Stimulated activated CD4-positive, alpha-beta T cell treated with anti-CD3 and anti-CD28 coated beads, Interleukin-1b, Interleukin-23, amount 100 ng/mL, for 1 hour (primary cell): ENCODE measurements at places on chromosomes 5 and 9.

- DNase-seq, result no peak
Measured at GRCh38 chr5:137167187-137167586, 331.9 kb downstream of the SPOCK1 start.

- DNase-seq, result no peak
Measured at GRCh38 chr9:32725066-32725860, 58.1 kb upstream of the TMEM215 start.

DNA sequence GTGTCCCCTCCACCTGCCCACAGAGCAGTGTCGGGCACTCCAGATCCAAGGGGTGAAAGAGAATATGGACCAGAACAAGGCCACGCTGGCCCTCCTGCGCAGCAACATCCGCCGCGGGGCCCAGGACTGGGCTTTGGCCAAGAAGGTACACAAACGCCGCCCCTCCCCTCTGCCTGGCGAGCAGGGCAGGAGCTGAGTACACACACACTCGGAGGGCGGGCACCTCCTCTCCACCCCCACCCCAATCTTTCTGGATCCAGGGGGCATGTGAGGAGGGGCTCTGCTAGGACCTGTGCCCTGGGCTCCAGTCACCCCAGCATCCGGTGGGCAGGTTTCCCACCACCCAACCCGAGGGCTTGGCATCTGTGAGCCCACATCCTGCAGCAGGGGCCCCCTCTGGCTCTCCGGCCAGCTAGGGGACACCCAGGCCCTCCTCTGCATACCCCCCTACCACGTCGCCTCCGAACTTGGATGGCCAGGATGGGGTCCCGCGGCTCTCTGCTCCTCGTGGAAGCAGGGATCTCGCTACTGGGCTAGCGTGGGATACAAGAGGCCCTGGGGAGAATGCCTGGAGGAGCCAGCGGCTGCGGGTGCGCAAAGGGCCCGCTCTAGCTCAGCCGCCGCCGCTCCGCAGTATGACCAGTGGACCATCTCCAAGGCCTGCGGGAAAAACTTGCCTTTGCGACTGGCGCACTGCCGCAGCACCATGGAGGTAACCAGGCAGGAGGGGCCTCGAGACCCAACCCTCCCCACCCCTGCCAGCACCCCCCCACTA lies 3.1 kb downstream of the CCDC183 start:
- DNase-seq, result no peak

- no peak for DNase-seq
Measured at GRCh38 chr5:1820926-1821325, 19.7 kb downstream of the NDUFS6 start.

- DNase-seq, result no peak
Measured at GRCh38 chr5:952597-953271, 55.9 kb upstream of the NKD2 start.

- no peak for DNase-seq
Measured at GRCh38 chr5:103272377-103272776, 13.8 kb downstream of the MACIR start.

DNA sequence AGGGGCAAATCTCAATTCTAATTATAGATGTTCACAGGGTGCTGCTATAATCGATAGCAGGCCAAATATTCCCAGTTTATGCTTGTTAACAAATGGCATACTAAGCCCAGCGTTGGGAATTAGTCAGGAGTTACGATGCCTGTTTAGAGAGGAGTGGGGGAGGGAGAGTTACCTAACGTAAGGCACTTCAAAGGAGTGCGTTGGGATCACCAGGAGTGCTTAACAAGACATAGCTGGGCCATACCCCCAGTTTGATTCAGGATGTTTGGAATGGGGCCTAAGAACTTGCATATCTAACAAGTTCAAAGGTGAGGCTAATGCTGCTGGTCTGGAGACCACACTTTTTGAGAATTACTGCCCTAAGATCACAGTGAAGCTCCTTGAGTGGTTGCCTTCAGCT lies 14.5 kb upstream of the SRP19 start:
- DNase-seq, result no peak

- no peak for DNase-seq
Measured at GRCh38 chr5:22554475-22554874, 298.7 kb downstream of the CDH12 start.

GRCh38 chr5:171661143-171661542 lies 124.5 kb upstream of the SMIM23 start:
- DNase-seq, result no peak

DNA sequence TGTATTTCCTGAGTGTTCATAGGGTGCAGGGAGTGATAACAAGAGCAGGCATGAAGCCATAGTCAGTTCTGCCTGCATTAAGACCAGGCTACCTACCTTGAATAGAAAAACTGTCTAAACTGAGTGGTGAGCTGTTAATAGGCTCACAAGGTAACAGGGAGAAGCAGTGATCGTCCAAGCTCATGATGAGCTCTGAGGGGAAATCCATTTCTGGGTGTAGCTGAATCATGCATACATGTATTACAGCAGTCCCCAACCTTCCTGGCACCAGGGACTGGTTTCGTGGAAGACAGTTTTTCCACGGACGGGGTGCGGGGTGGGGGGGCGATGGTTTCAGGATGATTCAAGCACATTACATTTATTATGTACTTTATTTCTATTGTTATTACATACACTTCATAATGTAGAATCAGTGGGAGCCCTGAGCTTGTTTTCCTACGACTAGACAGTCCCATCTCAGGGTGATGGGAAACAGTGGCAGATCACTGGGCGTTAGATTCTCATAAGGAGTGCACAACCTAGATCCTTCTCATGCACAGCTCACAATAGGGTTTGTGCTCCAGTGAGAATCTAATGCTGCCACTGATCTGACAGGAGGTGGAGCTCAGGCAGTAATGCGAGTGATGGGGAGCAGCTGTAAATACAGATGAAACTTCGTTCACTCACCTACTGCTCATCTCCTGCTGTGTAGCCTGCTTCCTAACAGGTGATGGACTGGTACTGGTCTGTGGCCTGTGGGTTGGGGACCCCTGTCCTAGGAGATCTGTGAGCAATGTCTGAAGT lies 100.0 kb upstream of the IL6ST start:
- peak; percentile 51 for DNase-seq

DNA sequence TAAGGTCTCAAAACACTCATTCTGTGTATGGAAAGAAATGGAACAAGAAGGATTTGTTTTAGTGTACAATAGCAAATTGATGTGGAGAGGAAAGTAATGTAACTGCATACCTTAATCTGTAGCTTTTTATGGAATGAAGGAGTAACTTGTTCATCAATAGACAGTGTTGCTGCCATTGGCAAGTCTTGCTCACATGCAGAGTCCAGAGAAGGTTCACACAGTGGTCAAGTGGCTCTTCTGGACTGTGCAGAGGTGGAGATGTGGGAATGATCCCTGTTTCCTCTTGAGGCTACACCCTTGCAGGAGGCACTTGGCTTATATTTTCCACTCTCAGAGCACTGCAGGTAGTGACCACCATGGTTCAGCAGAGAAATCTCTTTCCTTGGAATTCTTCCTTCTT lies 132.9 kb upstream of the ANKH start:
- no peak for DNase-seq

DNA sequence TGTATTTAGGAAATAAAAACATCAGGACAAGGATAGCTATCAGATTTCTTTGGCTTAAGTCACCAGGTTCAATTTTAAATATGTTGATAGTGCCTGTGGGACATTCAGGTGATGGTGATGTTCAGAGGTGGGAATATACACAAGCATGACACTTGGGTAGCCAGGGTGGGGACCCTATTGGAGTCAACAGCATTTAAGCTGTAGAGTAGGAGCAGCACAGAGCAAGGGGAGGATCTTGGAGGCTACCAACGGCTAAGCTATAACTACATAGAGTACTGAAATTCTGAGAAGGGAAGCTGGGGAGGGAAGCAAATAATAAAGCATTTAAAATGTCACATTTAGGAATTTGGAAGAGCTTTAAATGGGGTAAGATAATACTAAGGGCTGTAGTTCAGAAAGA lies 177.7 kb downstream of the CPLANE1 start:
- no peak for DNase-seq

DNA sequence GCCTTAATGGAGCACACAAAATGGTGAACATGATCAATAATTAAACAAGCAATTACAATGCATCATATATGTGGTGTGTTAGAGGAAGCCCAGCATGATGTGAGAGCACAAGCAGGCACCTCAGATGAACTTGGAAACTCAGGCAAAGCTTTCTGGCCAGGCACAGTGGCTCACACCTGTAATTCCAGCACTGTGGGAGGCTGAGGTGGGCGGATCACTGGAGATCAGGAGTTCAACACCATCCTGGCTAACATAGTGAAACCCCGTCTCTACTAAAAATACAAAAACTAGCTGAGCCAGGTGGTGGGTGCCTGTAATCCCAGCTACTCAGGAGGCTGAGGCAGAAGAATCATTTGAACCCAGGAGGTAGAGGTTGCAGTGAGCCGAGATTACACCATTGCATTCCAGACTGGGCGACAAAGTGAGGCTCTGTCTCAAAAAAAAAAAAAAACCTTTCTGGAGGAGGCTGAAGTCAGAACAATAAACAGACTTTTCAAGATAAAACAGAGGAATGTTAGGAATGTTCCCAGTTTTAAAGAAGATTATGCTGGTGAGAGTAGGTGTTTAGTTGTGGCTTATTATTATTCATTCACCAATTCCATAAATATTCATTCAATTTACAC lies 159.4 kb downstream of the CEMIP2 start:
- no peak for DNase-seq

GRCh38 chr5:19044931-19045695 lies 942.9 kb downstream of the CDH18 start:
- no peak for DNase-seq

DNA sequence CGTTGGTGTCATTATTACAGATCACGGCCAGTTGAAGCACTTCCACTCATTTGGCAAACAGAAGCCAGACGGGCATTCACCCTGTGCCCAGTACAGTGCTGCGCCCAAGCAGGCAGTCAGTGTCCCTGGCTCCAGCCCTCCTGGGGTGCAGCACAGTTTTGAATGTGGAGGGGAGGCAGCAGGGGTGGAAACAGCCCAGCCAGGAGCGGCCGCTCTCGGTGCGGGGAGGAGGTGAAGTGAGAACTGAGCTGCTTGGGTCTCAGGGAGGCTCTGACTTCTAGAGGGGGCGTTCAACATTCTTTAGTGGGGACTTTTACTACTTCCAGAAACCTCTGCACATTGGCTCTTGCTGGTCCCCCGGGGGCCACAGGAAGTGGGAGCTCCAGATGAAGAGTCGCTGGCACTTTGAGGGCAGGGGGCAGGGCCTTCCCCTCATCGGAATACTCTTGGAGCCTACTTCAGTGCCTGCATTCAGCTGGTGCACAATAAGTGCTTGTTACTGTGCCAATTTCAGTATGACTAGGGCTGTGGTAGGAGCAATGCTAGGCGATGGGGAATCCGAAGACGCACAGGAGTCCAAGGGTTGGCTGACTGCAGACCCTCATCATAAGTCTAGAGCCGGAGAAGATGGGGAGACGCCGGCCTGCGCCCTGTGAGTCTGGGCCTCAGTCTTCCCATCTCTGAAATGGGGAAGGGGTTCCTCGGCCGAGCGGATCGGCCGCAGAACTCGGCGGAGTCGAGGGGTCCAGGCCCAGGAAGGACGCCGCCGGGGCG lies 492 bp upstream of the NEK6 start:
- DNase-seq, result no peak
